ENCODE measurements at places on chromosomes 11 and 22. TPM values are rescaled to one million over a fixed set of nuclear protein-coding genes. Genes with fewer than 3 reads are reported as not detected.
A peak's percentile ranks its signal among the peaks of the same experiment; 100 is the strongest.

The KCTD21 gene
- total RNA-seq: 7.4 TPM

GRCh38 chr11:27041141-27041899, 705 bp downstream of the BBOX1 start:
- H3K4me1 ChIP-seq: no peaks in the 10 kb centered on the region
- H3K27me3 ChIP-seq: no peaks in the 10 kb centered on the region
- no peak overlapping the region for H3K4me3 ChIP-seq
- no peak overlapping the region for H3K27ac ChIP-seq

DNA sequence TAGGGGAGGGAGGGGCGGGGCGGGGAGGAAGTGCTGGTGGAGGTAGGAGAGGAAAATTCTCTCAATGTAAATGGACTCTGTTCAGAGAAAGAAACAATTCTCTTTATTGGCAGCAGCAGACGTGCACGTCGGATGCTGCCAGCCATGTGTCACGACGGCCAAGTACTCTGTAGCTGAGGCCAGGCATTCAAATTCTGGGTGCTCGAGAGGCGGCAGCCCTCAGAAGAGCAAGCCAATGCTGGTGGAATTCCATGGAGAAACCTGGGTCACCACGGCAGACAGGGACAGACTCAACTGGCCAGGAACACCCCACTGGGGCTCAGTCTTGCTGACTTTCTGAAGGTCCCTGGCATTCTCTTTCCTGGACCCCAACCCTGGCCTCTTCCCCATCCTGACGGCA, 90.8 kb downstream of the ABTB2 start:
- H3K27ac ChIP-seq: peak overlapping the region; percentile 60
- H3K36me3 ChIP-seq: no peaks in the 10 kb centered on the region
- DNase-seq: peak; percentile 27
- no peaks in the 10 kb centered on the region for H3K27me3 ChIP-seq

The KDM4E gene
- not detected for total RNA-seq

DNA sequence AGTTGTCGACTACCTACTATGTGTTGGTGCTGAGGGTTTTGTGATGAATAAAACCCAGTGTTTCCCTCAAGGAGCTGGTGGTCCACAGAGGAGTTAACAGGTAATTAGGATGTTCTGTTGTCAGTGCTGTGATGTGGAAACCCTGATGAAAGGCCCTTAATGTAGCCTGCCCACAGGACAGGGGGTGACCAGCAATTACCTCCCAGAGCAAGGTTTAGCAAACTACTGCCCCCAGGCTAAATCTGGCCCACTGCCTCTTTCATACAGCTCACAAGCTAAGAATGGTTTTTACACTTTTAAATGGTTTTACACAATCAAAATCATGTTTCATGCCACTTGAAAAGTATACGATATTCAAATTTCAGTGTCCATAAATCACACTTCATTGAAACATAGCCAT, 536.2 kb downstream of the MIAT start:
- H3K4me3 ChIP-seq: no peak overlapping the region
- peaks cover 5% of the 10 kb centered on the region for H3K4me1 ChIP-seq
- no peaks in the 10 kb centered on the region for H3K27me3 ChIP-seq
- H3K27ac ChIP-seq: no peak overlapping the region

DNA sequence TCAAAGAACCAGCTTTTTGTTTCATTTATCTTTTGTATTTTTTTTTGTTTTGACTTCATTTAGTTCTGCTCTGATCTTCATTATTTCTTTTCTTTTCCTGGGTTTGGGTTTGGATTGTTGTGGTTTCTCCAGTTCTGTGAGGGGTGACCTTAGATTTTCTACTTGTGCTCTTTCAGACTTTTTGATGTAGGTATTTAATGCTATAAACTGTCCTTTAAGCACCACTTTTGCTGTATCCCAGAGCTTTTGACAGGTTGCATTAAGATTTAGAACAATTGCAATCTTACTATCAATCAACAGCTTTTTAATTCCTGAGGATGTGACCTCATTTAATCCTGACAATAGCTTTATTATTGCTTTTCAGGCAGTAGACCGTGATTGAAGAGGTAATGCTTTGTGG, 94.3 kb downstream of the ZNF280B start:
- DNase-seq: no peak
- no peak overlapping the region for H3K27ac ChIP-seq
- H3K4me3 ChIP-seq: no peak overlapping the region
- no peaks in the 10 kb centered on the region for H3K4me1 ChIP-seq
- H3K27me3 ChIP-seq: no peaks in the 10 kb centered on the region

DNA sequence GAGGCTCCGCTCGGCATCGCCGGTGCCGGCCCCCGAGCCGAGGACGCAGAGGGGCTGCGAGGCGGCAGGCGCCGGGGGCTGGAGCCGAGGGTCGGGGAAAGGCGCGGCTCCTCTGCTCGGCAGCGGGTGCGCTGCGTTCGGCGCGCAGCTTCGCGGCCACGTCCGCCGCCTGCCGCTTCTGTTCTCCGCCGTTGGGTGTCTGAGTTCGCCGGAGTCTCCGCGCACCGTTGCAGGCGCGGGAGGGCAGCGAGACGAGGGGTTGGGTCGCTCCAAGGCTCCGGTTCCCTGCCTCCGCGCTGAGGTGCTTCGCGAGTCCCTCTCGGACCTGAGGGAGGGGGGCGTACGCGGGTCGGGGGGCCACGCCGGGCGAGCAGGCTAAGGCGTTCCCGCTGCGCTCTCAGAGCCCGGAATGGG, 347 bp downstream of the MN1 start:
- H3K4me3 ChIP-seq: peak overlapping the region; percentile 57
- peaks cover 21% of the 10 kb centered on the region for H3K4me1 ChIP-seq
- DNase-seq: no peak
- H3K36me3 ChIP-seq: no peaks in the 10 kb centered on the region
- peak overlapping the region; percentile 71 for H3K27ac ChIP-seq

The PANX3 gene
- total RNA-seq: not detected

The TLCD5 gene
- total RNA-seq: 5.6 TPM

GRCh38 chr11:47971501-47971900, 8.9 kb upstream of the PTPRJ start:
- H3K4me3 ChIP-seq: no peak overlapping the region
- H3K27ac ChIP-seq: no peak overlapping the region
- H3K27me3 ChIP-seq: no peaks in the 10 kb centered on the region
- no peak for DNase-seq
- no peaks in the 10 kb centered on the region for H3K36me3 ChIP-seq

DNA sequence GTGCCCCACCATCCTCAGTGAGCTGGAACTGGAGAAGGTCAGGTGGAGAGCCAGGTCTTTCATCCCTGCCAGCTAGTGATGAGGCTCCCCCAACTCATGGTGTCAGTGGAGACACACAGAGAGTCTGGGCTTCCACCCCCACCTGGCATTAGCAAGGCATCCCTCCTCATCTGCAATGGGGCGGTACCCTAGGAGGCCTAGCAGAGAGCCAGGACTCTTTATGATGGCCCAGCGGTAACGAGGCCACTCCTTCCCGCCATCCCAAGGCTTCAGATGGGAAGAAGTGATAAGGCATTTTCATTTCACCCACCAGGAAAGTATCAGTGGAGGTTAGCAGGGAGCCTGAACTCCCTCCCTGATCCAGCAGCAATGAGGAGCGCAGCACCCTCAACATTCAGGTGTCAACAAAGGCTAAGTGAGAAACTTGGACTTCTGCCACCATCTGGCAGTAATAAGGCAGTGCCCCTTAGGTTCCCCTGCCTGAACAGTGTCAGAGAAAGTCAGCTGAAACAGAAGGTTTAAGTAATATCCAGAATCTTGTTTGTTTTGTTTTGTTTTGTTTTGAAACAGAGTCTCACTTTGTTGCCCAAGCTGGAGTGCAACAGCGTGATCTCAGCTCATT, 40.5 kb upstream of the FBLN1 start:
- H3K4me1 ChIP-seq: peaks cover 4% of the 10 kb centered on the region
- H3K27me3 ChIP-seq: no peaks in the 10 kb centered on the region
- no peak overlapping the region for H3K27ac ChIP-seq
- no peak overlapping the region for H3K4me3 ChIP-seq
- H3K36me3 ChIP-seq: no peaks in the 10 kb centered on the region
- DNase-seq: no peak

DNA sequence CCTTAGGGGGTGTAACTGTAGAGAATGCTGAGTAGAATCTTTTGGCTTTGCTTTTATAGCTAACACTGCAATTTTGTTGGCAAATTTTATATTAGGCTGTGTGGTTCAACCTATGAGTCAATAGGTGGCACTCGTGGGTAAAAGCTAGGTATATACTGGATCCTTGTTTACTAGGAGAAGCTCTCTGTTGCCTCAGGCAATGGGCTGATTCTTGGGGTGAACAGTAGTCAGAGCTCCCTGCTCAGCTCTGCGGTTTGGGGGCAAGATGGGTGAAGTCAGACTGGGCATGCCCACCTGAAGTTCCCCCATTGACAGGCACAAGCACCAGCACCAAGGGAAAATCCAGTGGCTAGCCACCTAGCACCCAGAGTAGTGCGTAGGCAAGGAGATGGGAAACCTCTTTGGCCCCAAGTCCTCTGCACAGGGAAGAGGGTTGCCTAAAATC, 238.7 kb downstream of the FAM181B start:
- no peak overlapping the region for H3K27ac ChIP-seq
- H3K36me3 ChIP-seq: no peaks in the 10 kb centered on the region
- no peaks in the 10 kb centered on the region for H3K27me3 ChIP-seq
- no peaks in the 10 kb centered on the region for H3K4me1 ChIP-seq
- no peak for DNase-seq
- H3K4me3 ChIP-seq: no peak overlapping the region

DNA sequence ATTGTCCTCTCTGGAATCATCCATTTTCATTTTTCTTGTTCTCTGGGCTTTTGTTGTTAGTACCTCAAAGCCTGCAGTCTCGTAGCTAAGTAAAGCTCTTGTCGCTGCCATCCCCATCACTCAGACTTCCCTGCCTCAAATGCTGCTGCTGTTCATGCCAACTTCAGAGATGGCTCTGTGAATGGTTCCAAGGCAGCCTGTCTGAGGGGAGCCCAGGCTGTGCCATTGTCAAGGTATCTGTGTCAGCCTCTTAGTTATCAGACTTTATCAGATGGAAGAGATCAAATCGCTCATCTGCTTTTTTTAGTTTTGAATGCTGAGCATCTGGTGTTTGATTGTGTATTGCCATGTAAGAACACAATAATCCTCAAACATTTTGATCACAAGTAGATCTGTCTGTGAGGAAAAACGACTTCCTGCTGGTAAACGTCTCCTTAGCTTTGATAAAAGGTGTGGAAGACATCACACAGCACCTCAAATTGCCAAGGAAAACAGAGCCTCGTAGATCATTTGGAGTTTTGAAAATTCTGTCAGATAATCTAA, 304.2 kb upstream of the ZC3H12C start:
- no peak overlapping the region for H3K4me3 ChIP-seq
- no peaks in the 10 kb centered on the region for H3K36me3 ChIP-seq
- DNase-seq: no peak
- H3K27ac ChIP-seq: no peak overlapping the region
- H3K4me1 ChIP-seq: no peaks in the 10 kb centered on the region
- no peaks in the 10 kb centered on the region for H3K27me3 ChIP-seq

The GGTLC3 gene
- not detected for total RNA-seq

The TMPRSS5 gene
- 0.92 TPM for total RNA-seq

The TMEM138 gene
- 21.5 TPM for total RNA-seq

The KCTD14 gene
- 5.2 TPM for total RNA-seq

- no peak for DNase-seq
- no peaks in the 10 kb centered on the region for H3K36me3 ChIP-seq
- no peak overlapping the region for H3K27ac ChIP-seq
- no peaks in the 10 kb centered on the region for H3K4me1 ChIP-seq
- no peak overlapping the region for H3K4me3 ChIP-seq
- no peaks in the 10 kb centered on the region for H3K27me3 ChIP-seq
These were observed 594.1 kb downstream of the TBC1D22A start for GRCh38 chr22:47356511-47357011.

GRCh38 chr11:121800731-121801393, 315.2 kb downstream of the BLID start:
- H3K4me3 ChIP-seq: no peak overlapping the region
- H3K27me3 ChIP-seq: no peaks in the 10 kb centered on the region
- no peaks in the 10 kb centered on the region for H3K36me3 ChIP-seq

- no peaks in the 10 kb centered on the region for H3K36me3 ChIP-seq
- H3K27ac ChIP-seq: peak overlapping the region; percentile 0
- DNase-seq: peak; percentile 74
- no peaks in the 10 kb centered on the region for H3K4me1 ChIP-seq
- H3K27me3 ChIP-seq: no peaks in the 10 kb centered on the region
These were observed 42.5 kb downstream of the LARGE2 start for GRCh38 chr11:45964911-45965389.

DNA sequence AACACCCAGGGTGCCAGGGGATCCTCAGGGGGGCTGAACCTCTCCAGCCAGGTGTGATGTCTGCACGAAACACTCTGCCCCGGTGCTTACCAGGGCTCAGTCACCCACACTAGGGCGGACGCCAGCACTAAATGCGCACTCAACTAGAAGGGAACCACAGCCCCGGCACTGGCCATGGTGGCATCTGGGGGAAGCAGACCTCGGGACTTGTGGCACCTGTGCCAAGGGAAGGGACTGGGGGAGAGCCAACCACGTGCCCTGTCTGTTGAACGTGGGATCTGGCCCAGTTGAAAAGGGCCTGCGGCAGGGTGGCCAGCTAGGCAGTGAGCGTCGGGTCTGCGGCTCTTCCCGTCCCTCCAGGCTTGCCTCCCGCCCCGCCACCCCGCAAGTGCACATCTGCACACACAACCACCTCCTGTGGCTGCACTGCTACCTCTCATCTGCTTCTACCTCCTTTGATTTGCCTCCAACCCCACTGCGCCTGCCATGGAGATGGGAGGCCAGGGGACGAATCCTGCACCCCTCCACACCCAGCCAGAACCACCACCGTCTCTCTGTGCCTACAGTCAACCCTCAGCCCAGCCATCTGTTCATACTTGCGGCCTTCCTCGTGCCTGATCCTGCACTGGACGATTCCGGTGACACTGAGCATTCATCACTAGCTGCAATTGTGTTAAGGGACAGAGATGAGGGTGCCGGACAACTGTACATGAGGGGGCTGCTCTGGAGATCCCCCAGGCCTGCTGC, 15.0 kb upstream of the MOB2 start:
- H3K4me1 ChIP-seq: peaks cover 23% of the 10 kb centered on the region
- no peaks in the 10 kb centered on the region for H3K27me3 ChIP-seq
- H3K36me3 ChIP-seq: no peaks in the 10 kb centered on the region

The SLC25A17 gene
- 34.2 TPM for total RNA-seq

The MFRP gene
- not detected for total RNA-seq
